Chondrocyte (in vitro differentiated cells): ENCODE measurements at places on chromosomes 6 and 20. TPM values are rescaled to one million over a fixed set of nuclear protein-coding genes. Genes with fewer than 3 reads are reported as not detected.

DNA sequence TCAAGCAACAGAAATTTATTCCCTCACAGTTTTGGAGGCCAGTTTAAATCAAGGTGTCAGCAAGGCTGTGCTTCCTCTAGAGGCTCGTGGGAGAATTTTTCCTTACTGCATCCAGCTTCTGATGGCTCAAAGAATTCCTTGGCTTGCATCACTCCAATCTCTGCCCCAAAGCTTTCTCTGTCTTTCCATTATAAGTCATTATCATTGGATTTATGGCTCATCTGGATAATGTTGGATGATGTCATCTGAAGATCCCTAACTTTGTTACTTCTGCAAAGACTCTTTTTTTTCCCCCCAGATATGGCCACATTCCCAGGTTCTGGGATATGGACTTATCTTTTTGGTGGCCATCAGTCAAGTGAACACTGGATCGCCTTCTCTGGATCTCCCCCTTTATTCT lies 146.3 kb upstream of the B3GAT2 start:
- no peak for DNase-seq

DNA sequence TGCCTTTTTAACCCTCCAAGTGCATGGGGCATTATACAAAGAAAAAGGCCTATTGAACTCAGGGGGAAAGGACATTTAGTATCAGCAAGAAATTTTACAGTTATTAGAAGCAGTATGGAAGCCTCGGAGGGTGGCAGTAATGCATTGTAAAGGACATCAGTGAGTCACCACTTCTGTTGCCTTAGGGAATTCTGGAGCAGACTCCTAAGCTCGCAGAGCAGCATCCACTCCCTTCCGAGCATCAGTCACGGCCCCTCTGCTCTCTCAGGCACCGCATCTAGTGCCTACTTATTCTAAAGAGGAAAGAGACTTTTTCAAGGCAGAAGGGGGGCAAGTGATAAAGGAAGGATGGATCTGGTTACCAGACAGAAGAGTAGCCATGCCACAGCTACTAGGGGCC lies 296.5 kb downstream of the RNGTT start:
- no peak for DNase-seq

- no peak for DNase-seq
Measured at GRCh38 chr6:40720375-40720748, 133.2 kb upstream of the LRFN2 start.

- DNase-seq = no peak
Measured at GRCh38 chr20:35539756-35540212, 2.1 kb upstream of the ERGIC3 start.

DNA sequence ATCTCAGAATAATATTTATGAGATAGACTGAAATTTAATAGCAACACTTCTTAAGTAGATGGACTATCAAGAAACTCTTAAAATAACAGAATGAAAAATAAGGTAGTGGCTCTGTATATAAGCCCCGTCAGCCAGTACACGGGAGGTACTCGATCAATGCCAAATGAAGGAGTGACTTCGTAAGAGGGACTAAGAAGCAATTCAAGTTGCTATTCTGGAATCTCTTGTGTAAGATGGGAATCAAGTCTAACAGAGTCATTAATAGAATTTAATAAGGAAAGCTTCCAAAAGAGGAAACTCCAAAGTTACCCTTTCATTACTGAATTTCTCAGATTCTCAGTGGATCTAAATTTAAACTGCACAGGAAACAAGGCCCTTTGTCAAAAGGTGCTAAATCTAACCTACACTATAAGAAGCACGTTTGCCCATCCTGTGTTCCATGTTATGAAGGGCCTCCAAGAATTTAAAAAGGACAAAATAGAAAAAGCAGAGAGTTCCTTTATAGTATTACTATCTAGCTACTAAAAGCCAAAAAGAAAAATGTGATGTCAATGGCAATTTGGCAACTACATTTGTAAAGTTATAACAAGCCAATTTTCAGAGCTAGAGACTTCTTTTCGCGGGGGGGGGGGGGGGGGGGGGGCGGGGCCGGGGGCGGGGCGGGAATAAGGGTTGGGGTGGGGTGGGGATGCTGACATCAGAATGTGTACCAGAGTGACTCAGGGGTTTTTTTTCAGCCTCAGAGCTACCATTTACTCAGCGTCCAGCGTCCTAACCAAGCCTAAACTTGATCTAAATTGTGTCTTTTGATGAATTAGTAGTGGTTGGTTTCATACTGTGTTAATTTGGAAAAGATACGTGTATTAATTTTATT lies 200.6 kb downstream of the GMPR start:
- DNase-seq = no peak

DNA sequence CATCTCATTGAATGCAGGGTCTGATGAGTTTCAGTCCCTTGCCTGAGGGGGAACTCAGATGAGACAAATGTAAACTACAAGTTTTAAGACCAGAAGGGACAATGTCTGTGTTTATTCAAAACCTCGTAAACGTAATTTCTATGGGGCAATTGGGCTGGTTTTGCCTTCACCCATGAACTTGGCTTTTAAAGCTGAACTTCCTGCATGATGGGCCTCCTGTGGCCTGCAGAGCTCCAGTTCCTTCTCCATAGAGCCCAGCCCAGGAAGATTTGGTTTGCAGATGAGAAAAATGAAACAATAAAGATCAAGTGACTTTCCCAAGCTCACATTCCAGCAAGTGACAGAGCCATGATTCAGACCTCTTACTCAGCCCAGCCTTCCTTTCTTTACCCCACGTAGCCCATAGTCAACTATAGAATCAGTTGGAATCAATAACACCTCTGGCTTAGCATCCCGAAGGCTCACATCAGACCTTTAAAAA lies 612.3 kb downstream of the UTRN start:
- DNase-seq = no peak

- no peak for DNase-seq
Measured at GRCh38 chr20:62548471-62548870, 72.7 kb upstream of the GATA5 start.

- no peak for DNase-seq
Measured at GRCh38 chr6:89669002-89669401, 30.5 kb upstream of the LYRM2 start.

DNA sequence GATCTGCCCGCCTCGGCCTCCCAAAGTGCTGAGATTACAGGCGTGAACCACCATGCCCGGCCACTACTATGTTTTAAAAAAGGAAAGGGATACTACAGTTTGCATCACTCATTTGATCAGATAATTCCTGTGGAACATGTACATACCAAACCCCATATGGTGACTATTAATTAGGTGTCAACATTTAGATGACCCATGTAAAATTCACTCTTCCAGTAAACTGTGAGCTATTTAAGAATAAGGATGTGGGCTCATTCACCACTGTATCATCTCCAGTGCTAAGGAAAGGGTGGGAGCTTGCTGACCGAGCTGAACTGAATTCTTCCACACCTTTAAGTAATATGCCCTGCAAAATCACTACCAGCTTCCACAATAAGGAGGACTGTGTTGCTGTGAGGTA lies 127.5 kb downstream of the BTBD9 start:
- no peak for DNase-seq

- no peak for DNase-seq
Measured at GRCh38 chr6:161493576-161494118, 219.8 kb upstream of the AGPAT4 start.

GRCh38 chr6:111828809-111829208 lies 44.4 kb downstream of the FYN start:
- no peak for DNase-seq

Gene DST
- 160 to 273 TPM (median 168 TPM) in 3 replicates for total RNA-seq

Gene SPATA25
- total RNA-seq = 0.49 to 1.4 TPM (median 1.2 TPM) in 3 replicates

Gene RPS6KA2
- 124 to 147 TPM (median 127 TPM) in 3 replicates for total RNA-seq

Gene GHRH
- total RNA-seq = not detected in 3 replicates

Gene POLR3F
- 8.1 to 10.2 TPM (median 9.3 TPM) in 3 replicates for total RNA-seq
